NCI-H748 treated with DMSO at 0.1 percent for 48 hours (cell line): ENCODE measurements at places on chromosomes 16 and 17.
A peak's percentile ranks its signal among the peaks of the same experiment; 100 is the strongest.

DNA sequence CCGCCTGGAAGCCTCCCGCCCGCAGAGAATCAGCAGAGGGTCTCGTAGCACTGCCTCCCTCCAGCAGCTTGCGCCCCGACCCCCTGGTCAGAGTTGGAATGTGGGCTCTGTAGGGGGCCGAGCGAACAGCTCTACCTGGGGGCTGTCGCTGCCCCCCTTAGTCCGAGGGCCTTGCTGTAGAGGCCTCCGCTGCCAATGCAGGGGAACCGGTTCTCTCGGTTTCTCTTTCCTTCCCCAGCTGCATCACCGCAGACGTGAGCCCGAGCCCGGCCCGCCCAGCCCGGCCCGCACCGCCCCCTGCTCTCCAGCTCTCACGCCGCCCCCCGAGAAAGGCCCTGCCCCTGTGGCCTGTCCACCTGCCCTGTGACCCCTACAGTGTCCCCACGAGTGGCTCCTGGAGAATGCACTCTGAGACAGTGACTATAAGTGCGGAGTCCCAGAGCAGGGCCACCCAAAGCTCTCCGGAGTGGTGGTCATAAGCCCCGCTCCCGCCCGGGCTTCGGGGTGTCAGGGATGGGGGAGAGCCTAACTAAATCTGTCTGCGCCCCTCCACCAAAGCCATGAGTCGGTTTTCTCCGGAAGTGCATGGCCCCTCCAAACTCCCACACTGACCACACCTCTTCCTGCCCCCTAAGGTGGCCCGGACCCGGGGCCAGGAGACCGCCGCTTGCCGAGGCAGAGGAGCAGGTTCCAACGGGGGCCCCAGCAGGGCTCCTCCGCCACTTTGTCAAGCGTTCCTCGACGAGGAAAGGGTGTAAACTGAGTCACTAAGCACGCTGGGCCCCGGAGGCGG lies 1.7 kb downstream of the ARHGAP27 start:
- DNase-seq: no peak

- DNase-seq: peak; percentile 38
These were observed 22.9 kb downstream of the CLUH start for GRCh38 chr17:2688351-2689342.

DNA sequence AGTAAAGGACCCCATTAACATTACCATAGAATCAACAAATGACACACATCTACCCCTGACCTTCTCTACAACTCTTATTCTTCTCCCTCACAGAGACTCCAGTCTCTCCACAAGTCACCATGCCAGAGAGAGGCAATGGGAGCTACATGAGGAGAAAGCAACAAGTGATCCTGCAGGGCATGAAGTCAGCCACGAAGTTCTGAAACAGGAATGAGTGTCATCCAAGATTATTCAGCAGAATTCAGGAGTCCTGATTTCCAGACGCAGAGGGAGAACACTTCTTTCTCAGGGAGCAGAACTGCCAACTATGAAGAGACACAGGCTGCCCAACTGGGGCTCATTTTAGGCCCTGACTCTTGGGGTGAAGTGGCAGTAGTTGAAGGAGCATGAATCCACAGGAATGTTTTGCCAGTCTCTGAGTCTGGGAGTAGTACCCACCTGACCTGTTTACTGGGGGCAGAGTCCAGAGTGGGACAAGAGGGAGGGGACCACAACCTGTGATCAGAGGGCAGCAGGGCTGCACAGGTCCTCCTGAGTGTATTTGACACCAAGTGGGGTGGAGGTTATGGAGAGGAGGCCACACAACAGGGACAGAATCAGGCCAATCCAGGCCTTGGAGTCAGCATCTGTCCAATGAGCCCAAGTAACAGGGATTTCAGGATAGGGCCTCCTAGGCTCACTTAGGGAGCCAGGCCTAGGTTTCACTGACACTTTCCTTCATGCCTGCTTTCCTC lies 2.4 kb upstream of the MTMR4 start:
- no peak for DNase-seq

GRCh38 chr16:24156777-24157176 lies 99.4 kb upstream of the CACNG3 start:
- DNase-seq: no peak

GRCh38 chr17:12020642-12021622 lies at the start of gene MAP2K4:
TSS of gene MAP2K4 (plus strand) at chr17:12020877. CDS start at chr17:12020887, 10 bp downstream.
- peak; percentile 56 for DNase-seq

GRCh38 chr16:85717393-85718152 lies 28.8 kb upstream of the GINS2 start:
- DNase-seq: peak; percentile 37

- no peak for DNase-seq
These were observed 31.4 kb downstream of the STX8 start for GRCh38 chr17:9544221-9544620.

GRCh38 chr16:89360760-89361435 lies 129.5 kb downstream of the ANKRD11 start:
- DNase-seq: no peak

GRCh38 chr17:63758428-63758827 lies 15.0 kb downstream of the CCDC47 start:
- no peak for DNase-seq

DNA sequence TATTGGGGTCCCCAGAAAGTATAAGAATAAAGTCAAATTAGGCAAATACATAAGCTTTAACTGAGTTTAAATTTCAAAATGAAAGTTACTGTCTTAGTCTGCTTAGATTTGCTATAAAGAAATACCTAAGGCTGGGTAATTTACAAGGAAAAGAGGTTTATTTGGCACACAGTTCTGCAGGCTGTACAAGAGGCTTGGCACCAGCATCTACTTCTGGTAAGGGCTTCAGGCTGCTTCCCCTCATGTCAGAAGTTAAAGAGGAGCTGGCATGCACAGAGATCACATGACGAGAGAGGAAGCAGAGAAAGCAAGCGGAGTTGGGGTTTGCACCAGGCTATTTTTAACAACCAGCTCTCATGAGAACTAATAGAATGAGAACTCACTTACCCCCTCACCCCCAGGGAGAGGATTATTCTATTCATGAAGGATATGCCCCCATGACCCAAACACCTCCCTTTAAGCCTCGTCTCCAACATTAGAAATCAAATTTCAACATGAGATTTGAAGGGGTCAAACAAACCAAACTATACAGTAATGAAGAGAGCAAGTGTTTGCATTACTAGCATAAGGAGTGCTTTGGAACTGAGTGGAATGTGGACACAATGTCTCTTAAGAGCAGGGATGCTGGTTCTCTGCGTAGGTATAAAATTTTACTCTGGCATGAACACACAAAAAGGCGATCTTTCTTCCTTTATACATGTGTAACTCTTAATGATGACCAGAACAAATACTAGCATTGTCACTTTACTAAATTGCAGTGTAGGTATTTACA lies 292.8 kb upstream of the PMFBP1 start:
- DNase-seq: no peak

- DNase-seq: no peak
These were observed 230.4 kb downstream of the PARN start for GRCh38 chr16:14399378-14400284.

DNA sequence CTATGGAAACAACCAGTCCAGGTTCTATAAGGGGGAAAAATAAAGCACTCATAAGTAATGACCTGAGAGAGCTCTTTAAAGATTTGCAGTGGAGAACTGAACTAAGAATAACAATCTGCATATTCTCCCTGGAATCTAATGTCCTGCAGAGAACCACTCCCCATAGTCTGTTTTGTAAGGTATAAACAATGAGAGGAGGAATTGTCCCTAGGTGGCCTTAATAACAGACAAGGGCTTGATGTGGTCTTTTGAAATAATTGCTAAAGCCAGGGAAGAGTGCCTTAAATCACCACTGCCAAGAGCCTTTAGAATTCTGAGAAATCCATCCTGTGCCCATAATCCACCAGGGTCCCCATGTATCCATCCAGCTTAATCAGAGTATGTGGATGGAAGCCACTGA lies 106.3 kb downstream of the CDH11 start:
- DNase-seq: no peak

GRCh38 chr17:9763643-9764042 lies 27.7 kb downstream of the DHRS7C start:
- DNase-seq: no peak

DNA sequence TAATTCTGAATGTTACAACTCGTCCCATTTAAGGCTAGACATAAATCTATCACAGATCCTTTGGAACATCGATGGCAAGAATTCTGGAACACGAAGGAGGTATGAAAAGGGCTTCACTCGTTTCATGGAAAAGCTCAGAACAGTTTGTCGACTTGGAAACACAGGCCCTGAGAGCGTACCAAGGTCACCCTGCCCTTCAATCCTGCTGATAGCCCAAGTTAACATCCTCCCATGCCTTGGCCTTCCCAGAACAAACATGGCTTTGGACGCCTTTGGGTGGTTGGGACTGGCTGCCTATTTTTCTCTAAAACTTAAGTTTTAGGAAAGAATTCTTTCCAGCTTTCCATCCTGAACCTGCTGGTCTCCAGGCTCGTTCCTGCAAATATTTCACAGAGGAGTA lies 396.1 kb downstream of the MAF start:
- DNase-seq: no peak

DNA sequence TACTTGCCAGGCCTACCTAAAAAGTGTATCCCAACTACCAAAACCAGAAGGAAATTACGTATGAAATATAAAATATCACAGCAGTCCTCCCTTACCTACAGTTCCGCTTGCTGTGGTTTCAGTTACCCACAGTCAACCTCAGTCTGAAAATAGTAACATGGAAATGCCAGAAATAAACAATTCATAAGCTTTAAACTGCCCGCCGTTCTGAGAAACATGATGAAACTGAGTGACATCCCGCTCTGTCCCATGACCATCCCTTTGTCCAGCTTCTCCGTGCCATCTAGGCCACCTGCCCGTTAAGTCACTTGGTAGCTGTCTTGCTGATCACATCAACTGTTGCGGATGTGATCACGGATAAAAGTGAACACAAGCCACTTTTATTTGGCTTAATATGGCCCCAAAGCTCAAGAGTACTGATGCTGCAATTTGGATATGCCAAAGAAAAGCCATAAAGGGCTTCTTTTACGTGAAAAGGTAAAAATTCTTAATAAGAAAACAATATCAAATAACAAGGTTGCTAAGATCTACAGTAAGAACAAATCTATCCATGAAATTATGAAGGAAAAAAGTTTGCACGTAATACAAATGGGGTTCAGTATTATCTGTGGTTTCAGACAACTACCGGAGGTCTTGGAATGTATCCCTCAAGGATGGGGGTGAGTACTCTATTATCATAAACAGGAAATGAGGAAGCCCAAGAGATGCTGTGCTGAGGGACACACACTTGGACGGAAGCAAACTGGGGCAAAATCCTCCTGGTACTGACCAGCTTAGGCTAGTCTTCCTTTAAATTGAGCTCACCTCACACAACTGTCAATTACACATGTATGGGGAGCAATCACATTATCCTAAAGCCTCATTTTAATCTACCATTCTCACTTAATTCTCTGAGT lies 8.2 kb downstream of the USP22 start:
- DNase-seq: no peak

GRCh38 chr16:74975591-74975990 lies 9.3 kb downstream of the WDR59 start:
- no peak for DNase-seq

DNA sequence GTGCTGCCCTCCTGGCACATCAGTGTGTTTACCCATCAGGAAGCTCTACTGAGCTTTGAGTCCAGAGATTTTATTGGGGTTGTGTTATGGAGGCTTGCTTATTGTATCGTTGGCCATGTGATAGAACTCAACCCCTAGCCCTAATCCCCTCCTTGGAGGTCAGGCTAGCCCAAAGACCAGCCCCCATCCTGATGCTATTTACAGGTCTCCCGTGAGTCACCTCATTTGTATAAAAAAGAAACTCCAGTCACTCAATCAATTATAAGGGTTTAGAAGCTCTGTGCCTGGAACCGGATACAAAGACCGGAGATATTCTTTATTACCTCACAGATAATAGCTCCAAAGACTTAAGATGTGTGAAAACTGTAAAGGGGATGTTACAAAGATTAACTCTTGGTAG lies 405.9 kb downstream of the CNTNAP4 start:
- no peak for DNase-seq

- no peak for DNase-seq
These were observed 458.7 kb upstream of the ZFHX3 start for GRCh38 chr16:73506568-73507056.

DNA sequence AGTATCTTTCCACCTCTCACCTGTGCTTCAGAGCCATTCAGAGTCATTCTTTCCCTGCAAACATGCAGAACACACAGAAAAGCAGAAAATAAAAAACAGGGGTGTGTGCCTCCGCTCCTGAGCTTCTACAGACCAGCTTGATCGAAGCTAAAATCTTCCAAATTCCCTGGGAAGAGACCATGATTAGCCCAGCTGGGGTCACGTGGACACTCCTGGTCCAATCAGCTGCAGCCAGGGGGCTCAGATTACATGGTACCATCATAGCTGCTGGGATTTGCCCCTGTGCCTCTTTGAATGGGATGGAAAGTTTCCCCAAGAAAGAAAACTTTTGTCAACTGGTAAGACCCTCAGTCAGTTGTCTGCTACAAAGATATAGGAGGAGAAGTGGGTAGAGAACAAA lies 159.9 kb downstream of the TMEM114 start:
- DNase-seq: no peak

- no peak for DNase-seq
These were observed 364.0 kb downstream of the CA10 start for GRCh38 chr17:51794466-51794865.

- no peak for DNase-seq
These were observed 123.9 kb downstream of the CPPED1 start for GRCh38 chr16:12679660-12680272.

DNA sequence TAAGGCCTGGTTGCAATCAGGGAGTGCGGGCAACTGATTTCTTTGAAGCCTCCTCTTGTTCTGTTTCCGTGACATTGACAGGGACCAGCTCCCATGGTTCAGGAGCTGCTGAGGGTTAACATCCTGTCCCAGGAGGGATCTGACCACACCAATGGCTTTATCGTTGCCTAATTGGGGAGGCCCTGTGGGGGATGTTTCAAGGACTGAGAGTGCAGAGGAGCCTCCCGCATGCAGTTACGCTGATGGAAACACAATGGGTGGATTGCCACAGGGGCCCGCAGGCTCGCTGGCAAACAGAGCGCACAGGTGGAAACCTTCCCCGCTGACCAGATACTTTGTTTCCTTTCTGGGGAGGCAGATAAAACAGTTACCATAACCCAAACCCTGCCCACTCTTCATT lies 23.8 kb upstream of the ABCC1 start:
- DNase-seq: no peak

- DNase-seq: no peak
These were observed 381.5 kb upstream of the PSMD7 start for GRCh38 chr16:73915140-73915539.

DNA sequence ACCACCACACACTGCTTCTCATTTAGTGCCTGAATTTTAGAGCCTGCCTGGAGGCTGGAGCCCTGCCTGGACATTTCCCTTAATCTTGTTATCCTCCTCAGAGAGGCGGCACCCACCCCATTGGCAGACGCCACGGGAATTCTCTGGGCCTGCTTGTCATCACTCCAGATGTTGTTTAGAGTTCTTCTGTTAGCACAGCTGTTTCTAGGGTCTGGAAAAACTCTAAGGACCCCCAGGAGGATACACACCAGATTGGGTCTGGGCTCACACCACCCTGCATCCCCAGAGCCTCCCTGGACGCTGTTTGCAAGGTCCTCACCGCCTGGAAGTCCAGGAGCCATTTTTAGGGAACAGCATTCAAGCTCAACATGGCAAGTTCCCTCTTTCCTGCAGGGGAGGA lies 565 bp upstream of the XAF1 start:
- no peak for DNase-seq
